Mammary epithelial cell (primary cell): ENCODE measurements at places on chromosomes 1 and 21. TPM values are rescaled to one million over a fixed set of nuclear protein-coding genes. Genes with fewer than 3 reads are reported as not detected.

DNA sequence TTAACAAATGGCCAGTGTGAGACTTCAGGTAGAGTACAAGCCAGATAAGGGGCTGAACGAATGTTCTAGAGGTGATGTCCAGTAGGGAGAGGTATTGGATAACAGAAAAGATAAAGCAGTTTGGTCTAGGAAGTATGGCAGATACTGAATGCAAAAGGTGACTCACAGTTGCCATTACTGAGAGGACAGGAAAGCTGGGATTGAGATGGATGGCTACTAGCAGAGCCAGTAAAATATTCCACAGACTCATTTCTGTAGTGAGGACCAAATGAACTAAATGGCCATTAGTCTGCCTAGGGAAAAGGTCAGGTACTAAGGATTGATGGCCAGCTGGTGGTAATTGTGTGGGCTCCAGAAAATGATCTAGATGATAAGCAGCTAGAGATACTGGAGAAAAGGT is 11.5 kb downstream of the MACO1 start:
- DNase-seq: peak; percentile 40

- no peak for DNase-seq
Measured at GRCh38 chr1:15066191-15066590, 87.4 kb upstream of the TMEM51 start.

GRCh38 chr1:234542211-234542850 is 63.4 kb upstream of the TARBP1 start:
- DNase-seq: no peak

- no peak for DNase-seq
Measured at GRCh38 chr1:194889310-194889709, 1702.9 kb upstream of the B3GALT2 start.

GRCh38 chr1:77925518-77925917 is 37.1 kb downstream of the NEXN start:
- DNase-seq: no peak

DNA sequence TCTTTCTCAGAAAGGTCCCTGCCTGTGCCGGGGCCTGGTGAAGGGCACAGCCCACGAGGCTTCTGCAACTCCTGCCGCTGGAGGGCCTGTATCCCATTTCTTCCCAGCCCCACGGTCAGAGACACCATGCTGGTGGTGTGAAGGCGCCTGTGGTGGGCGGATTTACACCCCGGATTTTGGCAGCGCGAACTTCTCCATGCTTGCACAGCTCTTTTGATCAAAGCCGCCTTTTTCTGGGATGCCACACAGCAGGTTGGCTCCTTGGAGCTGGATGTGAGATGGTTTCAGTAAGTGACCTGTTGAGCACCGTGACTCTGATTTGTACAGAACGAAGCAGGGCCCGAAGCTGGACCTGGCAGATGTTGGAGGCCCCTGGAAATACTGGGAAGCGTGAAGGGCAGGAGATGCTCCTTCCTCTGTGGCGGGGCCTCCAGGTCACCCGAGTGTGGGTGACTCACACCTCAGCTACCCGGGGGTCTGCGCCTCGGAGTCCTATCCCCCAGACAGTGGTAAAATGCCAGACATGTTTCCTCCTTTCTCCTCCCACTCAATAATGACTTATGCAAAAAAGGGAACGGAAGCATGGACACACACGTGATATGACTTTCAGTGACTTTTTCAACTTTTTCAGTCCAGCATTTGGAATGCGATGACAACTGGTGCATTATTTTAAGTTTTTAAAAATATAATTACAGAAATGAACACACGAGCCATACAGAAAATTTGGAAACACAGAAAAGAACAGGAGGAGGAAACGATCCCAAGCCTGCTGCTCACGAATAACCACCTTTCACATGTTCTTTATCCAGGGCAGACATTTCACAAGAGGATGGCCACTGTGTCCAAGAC is 9.0 kb downstream of the UMODL1 start:
- no peak for DNase-seq

GRCh38 chr21:30216041-30216723 is at the start of gene CLDN8:
CLDN8 (minus strand) TSS chr21:30216097; CDS start chr21:30215925, 172 bp downstream.
- peak; percentile 21 for DNase-seq

- peak; percentile 65 for DNase-seq
Measured at GRCh38 chr1:10830961-10831668, 34.7 kb upstream of the CASZ1 start.

DNA sequence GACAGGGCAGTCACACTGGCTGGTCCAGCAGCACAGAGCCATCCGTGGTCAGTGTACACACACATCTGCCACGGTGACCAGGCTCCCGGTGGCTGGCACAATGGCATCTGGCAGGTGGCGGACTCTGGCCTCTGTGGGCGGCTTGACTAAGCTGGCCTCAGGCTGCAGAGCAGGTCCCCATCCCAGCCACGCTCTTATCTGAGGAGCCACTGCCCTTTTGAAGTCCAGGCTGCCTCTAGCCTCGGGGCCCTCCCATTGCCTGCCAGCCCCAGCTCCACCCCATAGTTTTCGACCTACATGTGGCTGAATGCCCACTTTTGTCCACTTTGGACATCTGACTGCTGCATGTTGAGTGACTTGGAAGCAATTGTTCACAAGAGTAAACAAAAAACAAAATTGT is 29.9 kb upstream of the EDN2 start:
- DNase-seq: no peak

DNA sequence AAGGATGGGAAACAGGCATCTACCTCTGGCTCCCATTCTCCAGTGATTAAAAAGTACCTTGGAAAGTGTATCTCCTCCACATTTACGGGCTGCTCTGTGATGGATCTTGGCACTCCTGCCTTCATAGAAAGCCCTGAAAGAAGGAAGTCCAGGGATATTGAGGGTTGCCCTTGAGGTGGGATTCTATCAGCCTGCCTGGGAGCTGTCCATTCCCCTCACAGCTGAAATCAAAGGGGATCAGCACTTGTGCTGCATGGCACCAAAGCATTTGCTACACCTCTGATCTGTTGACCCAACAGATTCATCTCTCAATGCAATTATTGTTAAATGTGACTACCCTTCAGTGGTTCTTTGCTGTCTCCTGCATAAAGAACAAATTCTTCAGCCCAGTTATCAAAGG is 442.0 kb upstream of the RUNX1 start:
- no peak for DNase-seq

DNA sequence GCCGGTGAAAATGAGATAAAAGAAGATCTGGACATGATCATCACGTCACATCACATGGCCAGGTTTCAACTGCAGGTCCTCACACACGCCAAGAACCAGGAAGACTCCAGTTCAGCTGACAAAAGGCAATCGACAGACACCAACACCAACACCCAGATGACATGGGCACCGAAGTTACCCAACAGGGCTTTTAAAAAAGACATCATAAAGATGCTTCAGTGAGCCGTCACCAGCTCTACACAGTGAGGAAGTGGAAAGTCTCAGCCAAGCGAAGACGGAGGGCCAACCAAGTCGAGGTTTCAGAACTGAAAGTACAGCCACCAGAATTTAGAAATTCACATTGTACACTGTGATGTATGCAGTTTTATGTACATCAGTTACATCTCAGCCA is 154.3 kb upstream of the COL6A1 start:
- no peak for DNase-seq

DNA sequence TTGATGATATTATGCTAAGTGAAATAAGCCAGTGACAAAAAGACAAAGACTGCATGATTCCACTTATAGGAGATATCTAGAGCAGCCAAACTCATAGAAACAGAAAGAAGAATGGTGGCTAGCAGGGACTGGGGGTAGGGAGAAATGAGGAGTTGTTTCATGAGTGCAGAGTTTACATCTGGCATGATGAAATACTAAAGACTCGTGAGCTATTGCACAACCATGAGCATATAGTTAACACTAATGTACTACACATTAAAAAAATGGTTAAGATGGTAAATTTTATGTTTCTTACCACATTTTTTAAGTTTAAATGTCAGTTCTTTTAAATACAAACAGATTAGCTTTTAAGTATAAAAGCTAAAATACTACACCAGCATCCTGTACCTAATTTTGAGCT is 57.8 kb downstream of the ESRRG start:
- DNase-seq: peak; percentile 2

DNA sequence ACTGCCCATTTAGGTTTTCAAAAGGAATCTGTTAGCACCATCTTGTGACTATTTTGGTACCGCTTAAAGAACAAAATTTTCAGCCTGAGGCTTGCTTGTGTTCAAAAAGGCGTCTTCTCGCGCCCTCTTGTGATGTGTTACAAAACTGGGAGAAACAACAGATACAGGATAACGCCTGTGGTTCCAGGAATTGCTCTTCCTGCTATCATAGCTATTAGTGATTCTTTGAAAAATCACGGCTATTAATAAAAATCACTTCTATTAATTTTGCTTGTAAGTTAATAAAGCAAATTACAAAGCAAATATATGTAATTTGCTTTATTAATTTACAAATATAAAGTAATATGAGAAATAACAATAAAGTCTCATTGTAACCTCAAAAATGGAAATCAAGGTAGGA is 82.2 kb upstream of the ABCD3 start:
- peak; percentile 80 for DNase-seq

- DNase-seq: peak; percentile 48
Measured at GRCh38 chr1:85502625-85503083, 37.7 kb upstream of the DDAH1 start.

- no peak for DNase-seq
Measured at GRCh38 chr21:14382486-14382834, 486 bp downstream of the HSPA13 start.

GRCh38 chr1:9860887-9861286 is 37.1 kb upstream of the CLSTN1 start:
- DNase-seq: no peak

DNA sequence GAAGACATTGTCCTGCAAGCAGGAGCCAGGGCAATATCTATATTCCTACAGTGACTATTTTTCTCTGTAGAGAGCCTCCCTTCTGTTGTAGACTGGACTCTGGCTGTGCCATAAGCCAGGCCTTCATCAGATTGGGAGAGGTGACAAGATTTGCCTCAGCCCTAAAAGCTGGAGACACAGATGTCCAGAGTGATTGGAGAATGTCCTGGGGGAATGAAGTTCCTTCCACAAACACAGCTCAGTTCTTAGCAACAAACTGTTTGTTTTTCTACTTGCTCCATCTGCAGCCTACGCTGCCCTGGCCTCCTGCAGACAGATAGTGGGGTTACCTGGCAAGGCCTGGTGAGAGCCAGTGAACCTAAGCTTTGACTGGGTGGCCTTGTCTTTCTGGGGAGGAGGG is 29.9 kb upstream of the SNX27 start:
- no peak for DNase-seq

DNA sequence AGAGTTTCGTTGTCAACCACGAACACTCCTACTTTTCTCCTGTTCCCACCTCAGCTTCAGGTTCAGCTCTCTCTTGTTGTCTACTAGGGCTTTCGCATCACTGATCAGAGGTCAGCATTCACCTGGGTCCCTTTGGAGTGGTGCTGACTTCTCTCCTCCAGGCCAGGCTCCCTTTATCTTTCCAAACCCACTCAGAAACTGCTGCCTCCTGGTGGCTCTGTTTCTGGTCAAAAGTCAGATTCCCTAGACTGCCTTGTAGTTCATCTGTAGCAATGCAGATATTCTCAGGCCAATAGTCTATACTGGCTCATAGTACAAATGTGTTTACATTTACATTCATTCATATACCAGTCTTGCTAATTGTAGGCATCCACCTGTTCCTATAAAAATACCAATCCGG is 6.4 kb upstream of the ERI3 start:
- DNase-seq: no peak

DNA sequence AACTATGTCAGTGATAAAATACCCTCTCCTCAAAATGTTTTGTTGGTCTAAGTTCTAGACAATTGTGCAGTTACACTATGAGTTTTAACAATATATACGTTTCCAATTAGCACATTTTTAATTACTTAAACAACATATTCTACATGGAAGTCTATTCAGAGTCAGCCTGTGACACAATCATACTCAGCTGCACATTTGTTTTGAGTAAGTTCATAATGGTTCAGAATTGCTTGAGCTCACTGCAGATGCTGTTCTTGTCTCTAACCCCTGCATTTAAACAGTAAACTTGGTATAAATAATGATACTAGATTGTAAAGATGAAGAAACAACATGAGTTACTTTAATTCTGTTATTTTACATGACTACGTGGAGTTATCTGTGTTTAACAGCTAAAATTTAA is 30.6 kb downstream of the CDKN2C start:
- DNase-seq: no peak

GRCh38 chr1:221217029-221217428 is 337.8 kb downstream of the HLX start:
- no peak for DNase-seq

DNA sequence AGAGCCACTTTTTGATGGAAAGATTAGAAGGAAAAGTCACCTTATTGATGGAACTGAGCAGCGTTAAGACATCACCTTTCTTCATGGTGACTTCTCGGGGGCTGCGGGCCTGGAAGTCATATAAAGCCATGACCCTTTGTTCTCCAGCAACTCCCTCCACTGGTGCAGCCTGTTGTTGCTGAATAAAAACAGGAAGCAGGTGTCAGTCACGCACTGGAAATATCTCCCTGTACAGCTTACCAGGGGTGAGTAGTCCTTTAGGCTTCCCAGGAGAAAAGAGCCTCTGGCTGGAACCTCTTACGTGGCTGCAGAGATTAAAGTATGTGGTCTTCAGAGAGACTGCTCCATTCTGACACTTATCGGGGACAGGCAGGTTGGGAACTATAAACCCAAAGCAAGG is 31.9 kb downstream of the SPTA1 start:
- DNase-seq: no peak

- DNase-seq: no peak
Measured at GRCh38 chr1:222009105-222009730, 267.3 kb upstream of the DUSP10 start.

The CTPS1 gene
- total RNA-seq: 58.8 and 80.2 TPM in 2 replicates

The HSPG2 gene
- 176 and 187 TPM in 2 replicates for total RNA-seq

The HSD3B2 gene
- total RNA-seq: not detected

The EPHX1 gene
- 32.8 TPM for total RNA-seq

The C1QC gene
- total RNA-seq: not detected

The CCDC18 gene
- total RNA-seq: 10.9 and 16.5 TPM in 2 replicates

The HHAT gene
- total RNA-seq: 1.8 and 2.7 TPM in 2 replicates

The NDC1 gene
- 18.2 TPM for total RNA-seq

The GIPC2 gene
- under 0.01 TPM for total RNA-seq

The C1orf116 gene
- 94.0 TPM for total RNA-seq

The CELA2A gene
- not detected in 2 replicates for total RNA-seq
